ENCODE measurements at places on chromosomes 2 and 18.

GRCh38 chr18:48705531-48705930, 166.7 kb downstream of the CTIF start:
- no peak for DNase-seq

- no peak for DNase-seq
These were observed 155.8 kb downstream of the PTPRM start for GRCh38 chr18:7722955-7723354.

- DNase-seq, result no peak
These were observed 27.1 kb downstream of the C2orf76 start for GRCh38 chr2:119339562-119339923.

- DNase-seq, result no peak
These were observed 10.7 kb downstream of the MERTK start for GRCh38 chr2:111909079-111909478.

GRCh38 chr2:74028741-74029140, 44.0 kb downstream of the TET3 start:
- no peak for DNase-seq

Measured in activated T-cell treated with anti-CD3 and anti-CD28 coated beads, Interleukin-2, amount 50 U/mL, for 48 hours (primary cell).